ENCODE measurements at places on chromosomes 13 and 19.

- DNase-seq = peak; percentile 92
Observed at GRCh38 chr13:40082639-40083038, 427.2 kb downstream of the COG6 start.

- DNase-seq = no peak
Observed at GRCh38 chr19:16295057-16295456, 29.6 kb upstream of the KLF2 start.

DNA sequence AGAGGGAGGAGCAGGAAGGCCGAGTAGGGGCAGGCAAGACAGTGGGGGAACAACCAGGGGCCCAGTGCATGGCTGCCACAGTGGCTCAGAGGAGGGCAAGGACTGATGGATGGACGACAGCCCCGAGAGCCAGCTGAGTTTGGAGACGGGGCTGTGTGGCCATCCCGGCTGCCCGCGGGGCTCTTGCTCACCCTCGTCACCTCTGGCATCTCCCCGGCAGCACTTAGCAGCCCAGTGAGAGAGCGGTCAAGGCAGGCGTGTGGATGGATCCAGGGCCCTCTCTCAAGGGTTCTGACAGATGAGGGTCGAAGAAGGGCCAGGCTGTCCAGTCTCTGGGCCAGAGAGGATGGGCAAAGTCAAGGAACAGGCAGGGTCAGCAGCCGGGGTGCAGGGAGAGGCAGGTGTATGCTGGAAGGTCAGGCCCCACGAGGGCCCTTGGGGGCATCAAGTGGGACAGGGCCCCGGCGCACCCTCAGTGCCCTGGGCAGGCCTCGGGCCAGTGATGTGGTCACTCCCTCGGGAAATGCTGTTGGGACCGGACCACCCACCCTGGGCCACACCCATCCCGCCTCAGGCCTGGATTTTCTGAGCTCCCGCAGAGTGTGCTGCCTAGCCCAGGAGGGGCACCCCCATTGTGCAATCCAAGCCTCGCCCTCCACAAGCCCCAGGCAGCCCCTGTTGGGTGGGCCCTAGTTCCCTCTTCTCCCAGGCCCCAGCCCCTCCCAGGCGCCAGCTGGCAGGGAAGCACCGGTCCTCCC lies 56.4 kb upstream of the TPM4 start:
- no peak for DNase-seq

DNA sequence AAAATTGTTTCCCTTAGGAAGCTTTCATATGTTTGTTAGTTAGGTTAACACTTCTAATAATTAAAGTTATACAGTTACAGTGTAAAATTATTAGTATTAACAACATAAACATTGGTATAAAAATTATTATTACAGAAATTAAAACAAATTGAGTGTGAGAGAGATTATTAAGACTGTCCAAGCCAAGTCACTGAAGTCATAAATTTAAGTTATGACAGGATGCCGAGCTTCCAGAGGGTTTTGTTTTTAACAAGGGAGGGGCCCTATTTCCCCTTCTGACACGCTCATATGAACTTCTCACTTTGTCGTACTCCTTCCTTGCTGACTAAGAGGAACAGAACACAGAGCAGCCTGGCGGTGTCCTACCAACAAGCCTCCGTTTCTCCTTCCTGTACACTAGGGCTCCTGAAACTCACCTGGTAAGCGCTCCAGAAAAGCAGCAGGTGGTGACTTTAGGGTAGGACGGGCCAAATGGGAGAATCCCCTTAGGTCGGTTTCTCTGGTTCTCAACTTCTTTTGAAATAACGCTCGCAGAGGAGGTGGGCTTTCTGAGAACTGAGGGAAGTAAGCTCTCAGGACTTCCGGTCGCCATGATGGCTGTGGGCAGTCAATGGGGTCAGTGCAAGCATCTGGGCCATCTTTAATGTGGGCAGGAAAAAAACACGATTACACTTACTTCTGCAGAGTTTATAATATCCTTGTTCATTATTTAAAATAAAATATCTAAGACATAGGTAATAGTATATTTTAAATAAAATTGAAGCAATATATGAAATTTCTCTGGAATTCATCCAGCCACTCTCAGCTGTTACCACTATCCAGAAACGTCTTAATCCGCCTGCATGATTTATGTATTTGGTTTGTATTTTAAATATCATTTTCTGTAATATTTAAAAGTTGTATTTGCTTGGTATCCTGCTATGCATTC lies at the start of gene CARD8:
TSS of gene CARD8 (minus strand) at position 537 of the 928 bp plus-strand sequence. CDS start 14,892 bp downstream, outside the sequence.
- peak; percentile 91 for DNase-seq

GRCh38 chr13:49936075-49936967 lies at the start of gene SPRYD7:
SPRYD7 (minus strand) TSS chr13:49936340; CDS start chr13:49936235, 105 bp downstream.
- peak; percentile 99 for DNase-seq

DNA sequence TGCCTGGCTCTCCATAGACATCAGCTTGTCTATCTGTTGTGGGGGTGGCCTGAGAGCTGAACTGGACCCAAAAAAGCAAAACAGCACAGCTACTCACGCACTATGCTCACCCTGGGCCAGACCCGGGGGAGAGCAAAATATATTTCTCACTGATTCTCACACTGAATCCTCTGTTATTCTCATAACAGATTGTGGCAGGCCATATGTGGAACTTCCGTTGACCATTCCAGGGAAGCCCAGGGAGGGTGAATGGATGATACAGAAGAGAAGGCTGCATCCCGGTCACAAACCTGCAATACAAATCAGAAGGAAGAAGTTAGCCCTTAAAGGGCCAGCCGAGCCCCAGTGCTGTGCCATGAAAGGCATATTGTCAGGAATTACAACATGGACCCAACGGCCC lies 362.5 kb downstream of the ZNF536 start:
- no peak for DNase-seq

- DNase-seq = no peak
Observed at GRCh38 chr19:7815325-7815724, 14.7 kb upstream of the EVI5L start.

GRCh38 chr19:49862391-49863253 lies 4.8 kb downstream of the PNKP start:
- DNase-seq = no peak

DNA sequence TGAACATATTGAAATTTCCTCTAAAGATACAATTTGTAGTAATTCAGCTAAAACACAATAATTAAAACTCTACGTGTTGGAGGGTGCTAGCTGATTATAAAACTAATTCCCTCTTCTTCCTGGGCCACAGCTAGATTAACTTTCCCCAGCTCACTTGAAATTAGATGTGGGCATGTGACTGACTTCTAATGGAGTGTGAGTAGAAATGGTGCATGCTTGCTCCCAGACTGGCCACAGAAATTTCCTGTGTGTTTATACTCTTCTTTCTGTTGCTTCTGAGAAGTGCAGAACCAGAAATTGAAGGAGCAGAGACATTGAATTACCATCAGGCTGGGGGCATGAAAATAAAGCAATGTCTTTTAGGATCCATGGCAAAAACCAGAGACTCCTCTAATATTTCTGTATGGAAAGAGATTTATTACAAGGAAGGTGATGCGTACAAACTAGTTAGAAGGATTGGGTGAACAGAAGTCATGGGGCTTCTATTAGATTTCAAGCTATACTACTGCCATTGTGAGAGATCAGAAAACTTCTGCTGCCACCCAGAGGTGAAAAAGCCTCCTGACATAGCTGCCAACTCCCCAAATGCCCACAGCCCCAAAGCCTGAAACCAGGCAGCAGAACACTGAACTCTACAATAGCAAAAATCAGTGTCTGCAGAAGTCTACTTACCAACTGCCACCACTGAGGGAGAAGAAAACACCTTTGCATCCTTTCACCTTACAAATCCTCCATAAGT lies 379.2 kb upstream of the MIR17HG start:
- peak; percentile 30 for DNase-seq

DNA sequence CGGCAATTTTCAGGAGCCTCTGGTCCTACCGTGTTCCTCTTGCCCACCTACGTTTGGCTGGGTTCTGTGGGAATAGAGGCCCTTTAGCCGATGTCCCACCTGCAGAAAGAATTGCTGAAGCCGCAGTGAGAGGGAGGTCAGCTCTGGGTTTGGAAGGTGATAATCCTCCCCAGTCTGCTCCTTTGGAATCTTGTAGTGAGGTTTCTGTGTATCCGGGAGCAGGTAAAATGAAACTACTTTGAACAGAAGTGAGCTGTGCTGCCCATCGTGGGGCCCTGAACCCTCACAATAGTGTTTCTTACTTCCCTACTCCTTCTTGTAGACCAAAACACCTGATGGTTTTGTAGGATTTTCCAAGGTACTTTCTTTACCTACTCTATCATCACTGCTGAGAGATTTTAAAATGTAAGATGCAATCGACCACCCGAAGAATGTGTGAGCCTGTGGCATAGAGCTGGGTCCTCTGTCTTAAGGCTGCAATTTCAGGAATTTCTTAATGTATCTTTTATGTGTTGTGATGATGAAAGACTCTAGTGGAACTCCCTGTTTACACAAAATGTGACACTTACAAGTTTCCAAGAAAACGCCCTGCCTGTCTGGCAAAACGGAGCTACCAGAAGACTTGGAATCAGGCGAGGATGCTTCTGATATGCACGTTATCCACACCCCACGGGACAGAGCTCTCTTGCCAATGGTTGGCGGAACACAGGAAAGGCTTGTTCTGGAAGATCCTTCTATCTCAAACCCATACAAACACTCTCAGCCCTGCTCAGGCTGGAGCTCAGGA lies 76.1 kb downstream of the RGCC start:
- DNase-seq = no peak

- peak; percentile 36 for DNase-seq
Observed at GRCh38 chr13:82370316-82370715, 1512.0 kb downstream of the SLITRK1 start.

DNA sequence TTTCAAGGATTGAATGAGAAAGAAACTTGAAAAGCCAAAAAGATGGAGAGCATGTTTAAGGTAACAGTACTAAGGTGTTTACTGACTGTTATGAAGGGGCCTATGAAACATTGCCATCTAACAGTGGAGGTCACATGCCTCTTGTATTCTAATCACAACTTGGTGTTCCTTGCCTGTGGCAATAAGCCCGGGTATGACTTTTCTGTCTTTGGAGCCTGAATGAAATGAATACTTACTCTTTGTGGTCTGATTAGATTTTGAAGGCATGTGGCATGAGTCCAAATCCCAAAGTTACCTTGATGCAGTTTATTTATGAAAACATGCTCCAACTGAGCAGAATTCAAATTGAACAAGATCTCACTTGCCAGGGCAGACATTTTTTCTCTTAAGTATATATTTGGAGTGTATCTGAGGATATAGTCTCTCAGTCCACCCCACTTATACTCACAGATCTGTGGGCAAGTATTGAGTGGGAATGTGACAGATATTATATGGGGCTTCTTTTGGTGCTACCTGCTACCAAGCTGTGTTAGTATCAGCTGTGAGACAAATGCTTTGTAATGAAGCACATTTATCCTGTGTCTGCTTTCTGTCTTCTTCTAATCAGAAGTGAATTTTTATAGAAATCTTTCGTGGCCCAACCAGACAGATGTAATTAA lies 67.5 kb downstream of the B3GLCT start:
- peak; percentile 24 for DNase-seq

GRCh38 chr19:19635313-19635702 lies 7.3 kb upstream of the LPAR2 start:
- DNase-seq = no peak

DNA sequence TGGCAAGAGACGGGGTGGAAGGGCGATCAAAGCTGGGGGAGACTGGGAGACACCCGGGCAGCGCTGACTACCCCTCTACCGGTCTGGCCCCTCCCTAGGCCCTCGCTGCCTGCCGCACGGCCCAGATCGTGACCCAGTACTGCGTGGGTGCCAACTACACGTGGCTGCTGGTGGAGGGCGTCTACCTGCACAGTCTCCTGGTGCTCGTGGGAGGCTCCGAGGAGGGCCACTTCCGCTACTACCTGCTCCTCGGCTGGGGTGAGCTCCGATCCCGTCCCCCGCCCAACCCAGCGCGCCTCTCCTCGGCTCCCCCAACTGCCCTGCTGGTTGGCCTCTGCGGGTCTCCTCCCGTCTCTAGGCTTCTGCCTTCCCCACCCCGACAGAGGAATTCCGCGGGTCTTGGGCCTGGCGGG lies 8.8 kb downstream of the GIPR start:
- no peak for DNase-seq

DNA sequence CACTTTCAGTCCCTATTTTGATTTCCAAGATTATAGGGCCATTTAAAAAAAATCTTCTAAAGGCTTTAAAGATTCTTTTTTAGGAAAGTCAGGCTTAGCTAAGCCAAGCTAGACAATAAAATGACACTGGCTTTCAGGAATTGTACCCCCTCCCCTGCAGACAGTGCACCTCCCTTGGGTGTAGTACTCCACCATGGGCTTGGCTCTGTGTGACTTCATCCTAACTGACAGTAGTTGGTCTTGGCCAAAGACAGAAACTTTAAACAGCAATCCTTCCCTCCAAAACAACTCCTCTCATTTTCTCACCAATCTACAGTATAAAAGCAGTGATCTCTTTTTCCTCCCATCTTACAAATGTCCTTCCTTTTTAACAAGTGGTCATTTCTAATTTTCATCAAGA lies 283.0 kb downstream of the DNAJC15 start:
- no peak for DNase-seq

- peak; percentile 86 for DNase-seq
Observed at GRCh38 chr13:27273658-27274425, 3.2 kb downstream of the RASL11A start.

DNA sequence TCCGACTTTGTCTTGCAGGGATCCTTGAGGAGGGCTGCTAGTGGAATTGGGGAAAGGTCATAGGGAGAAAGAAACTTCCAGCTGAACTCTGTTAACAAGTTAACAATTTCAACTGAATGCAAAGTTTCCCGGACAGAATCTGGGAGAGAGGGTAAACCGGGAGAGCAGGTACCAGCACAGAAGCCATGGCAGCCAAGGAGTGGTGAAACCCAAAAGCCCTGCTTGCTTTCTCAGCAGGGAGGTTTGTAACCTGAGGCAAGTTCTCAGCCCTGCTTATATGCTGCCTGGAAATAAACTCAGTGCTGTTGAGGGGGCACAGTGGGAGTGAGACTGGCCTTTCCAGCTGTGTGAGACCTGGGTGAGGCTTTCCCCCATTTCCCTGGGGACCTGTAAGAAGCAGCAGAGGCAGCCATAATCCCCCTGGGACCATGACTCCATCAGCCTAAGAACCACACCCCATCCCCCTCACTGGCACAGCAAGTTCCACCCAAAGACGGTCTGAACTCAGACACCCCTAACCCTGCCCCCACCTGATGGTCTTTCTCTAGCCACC lies 84.0 kb downstream of the SUCLA2 start:
- no peak for DNase-seq

- peak; percentile 4 for DNase-seq
Observed at GRCh38 chr13:91308299-91308698, 39.2 kb upstream of the MIR17HG start.

DNA sequence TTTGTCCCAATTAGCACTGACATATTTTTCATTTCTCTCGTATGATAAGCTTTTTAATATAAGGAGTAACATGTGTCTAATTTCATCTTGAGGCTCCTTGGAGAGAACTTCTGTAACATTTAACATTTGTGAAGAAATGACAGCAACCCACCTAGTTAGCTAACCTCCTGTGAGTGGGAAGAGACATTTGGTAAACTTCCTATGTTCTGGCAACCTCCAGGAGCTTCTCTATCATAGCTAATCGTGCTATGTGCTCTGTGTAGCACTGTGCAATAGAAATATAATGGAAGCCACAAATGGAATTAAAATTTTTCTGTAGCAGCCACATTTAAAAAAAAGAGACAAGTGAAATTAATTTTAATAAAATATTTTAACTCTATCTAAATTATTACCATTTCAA lies 5.4 kb upstream of the OLFM4 start:
- no peak for DNase-seq

- no peak for DNase-seq
Observed at GRCh38 chr13:35947315-35947714, 183.9 kb downstream of the DCLK1 start.
